ENCODE measurements at places on chromosomes 7 and 10.

DNA sequence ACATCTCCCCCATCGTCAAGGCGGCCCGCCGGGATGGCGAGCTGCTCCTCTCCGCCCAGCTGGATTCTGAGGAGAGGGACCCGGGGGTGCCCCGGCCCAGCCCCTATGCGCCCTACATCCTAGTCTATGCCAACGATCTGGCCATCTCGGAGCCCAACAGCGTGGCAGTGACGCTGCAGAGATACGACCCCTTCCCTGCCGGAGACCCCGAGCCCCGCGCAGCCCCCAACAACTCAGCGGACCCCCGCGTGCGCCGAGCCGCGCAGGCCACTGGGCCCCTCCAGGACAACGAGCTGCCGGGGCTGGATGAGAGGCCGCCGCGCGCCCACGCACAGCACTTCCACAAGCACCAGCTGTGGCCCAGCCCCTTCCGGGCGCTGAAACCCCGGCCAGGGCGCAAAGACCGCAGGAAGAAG, 10.1 kb downstream of the GDF10 start:
- no peak for DNase-seq

DNA sequence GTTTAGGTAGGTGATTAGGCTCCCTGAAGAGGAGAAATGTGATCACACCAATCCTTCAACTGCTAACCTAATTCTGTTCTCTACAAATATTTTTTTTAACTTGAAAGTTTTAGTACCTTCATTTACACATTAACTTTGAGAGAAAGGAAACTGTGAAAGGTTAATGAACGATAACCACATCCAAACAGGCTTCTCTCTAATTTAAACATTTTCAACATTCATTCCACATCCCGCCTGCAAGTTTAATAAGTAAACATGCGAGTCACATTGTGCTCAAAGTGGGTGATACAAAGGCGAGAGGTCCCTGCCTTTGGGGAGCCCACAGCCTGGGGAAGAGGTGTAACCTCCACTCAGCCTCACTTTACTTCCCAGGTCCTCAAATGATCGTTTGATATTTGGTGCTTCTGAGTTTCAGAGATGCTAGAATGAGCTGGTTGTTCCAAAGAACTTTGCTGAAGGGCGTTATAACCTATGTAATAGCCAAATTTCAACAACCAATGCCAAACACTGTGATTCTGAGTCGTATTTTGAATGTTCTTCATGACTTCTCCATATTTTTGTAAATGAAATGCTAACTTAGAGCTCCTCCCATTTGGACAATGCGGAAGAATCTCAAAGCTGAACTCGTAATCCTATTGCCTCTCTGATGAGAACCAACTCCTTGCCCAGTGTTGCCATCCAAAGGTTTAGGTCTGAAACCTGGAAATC, 47.5 kb downstream of the DENND2A start:
- no peak for DNase-seq

DNA sequence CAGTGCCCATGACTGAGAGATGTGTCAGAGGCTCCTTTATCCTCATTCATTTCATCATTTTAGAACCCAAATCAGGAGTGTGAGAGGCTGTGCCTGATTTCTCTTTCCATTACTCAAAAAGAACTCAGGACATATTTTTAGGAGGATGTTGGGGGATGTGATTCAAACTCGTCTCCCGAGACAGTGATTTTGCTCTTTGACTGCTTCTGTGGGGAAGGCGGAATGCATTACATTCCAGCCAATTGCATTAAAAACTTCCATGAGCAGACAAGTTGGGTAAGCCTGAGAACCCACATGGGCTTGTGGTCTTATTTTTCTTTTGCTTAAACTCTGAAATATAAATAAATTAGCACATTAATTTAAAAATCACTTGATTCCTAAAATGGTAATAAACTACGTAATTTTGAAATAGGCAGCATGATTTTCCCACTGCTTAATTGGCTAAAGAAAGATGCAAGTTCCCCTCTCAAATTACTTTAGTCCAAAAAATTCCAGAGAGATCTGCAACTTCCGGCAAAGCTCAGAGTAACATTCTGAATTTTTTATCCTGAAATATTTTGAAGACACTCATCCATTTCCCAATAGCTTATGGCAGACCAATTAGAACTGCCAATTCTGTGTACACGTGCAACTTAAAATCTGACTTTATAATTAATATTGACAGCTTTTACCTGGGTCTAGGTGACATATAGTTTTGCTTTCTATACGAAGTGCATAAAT, 185.6 kb downstream of the C7orf25 start:
- no peak for DNase-seq

DNA sequence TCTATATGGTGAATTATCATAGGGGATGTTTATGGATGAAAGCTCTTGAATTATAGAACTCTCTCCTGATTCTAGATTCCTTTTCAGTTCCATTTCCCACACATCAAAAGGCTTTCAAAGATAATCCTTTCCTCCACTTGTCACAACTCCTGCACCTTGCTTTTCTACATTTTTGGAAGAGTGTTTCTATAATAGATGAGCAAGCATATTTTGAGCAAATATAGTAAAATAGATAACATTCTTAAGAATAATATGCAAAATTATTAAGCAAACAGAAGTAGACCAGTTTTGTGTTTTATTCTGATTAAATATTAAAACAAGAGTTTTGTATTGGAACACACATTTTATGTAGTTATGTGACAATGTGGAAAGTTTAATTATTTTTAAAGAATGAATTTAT, 340.7 kb downstream of the EXOC4 start:
- no peak for DNase-seq

DNA sequence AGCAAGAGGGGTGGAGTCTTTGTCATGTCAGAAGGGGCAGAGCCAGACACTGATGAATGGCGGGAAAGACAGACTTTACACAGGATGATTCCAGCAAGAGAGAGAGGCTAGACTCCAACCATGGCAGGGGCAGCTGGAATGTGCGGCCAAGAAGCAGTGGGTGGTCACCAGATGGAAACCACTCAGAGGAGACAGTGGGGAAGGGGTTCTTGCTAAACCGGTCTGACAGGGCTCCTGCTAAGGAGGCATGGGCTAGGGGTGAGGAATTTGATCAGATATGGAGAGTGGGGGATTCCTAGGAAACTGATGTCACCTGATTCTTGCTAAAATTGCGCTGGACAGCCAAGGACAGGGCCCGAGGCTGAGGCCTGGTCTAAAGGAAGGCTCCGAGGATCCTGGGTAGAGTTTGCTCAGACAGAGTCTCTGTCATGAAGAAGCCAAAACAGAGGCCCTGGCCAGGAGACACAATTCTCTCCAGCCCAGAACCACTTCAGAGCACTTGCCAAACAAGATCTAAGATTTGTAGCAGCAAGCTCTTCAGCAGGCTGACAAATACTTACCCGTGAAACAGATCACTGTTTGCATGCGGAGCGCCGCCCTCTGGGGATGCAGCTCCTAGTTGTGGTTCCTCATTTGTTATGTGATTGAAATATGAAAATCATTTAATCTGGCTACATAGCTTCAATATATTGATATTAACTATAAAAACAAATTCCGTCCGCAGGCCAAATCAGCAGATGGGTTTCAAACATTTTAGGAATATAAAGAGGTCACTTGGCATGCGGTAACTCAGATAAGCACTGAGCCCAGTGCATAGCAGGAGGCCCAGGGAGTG, 377.0 kb downstream of the TCERG1L start:
- DNase-seq = no peak

DNA sequence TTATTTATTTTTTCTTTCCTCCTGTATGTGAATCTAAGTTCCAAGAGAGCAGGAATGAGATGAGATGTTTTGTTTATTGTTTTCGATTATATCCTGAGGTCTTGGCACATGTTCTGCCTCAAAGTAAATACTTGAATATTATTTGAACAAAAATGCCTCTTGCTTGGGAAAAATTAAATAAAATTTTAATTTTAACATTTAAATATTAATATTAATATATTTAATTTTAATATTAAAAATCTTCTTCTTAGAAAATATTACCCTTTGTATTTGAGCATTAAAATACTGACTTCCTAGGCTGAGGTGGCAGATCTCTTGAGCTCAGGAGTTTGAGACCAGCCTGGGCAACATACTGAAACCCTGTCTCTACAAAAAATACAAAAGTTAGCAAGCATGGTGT, 123.4 kb upstream of the SEMA3D start:
- DNase-seq = no peak

DNA sequence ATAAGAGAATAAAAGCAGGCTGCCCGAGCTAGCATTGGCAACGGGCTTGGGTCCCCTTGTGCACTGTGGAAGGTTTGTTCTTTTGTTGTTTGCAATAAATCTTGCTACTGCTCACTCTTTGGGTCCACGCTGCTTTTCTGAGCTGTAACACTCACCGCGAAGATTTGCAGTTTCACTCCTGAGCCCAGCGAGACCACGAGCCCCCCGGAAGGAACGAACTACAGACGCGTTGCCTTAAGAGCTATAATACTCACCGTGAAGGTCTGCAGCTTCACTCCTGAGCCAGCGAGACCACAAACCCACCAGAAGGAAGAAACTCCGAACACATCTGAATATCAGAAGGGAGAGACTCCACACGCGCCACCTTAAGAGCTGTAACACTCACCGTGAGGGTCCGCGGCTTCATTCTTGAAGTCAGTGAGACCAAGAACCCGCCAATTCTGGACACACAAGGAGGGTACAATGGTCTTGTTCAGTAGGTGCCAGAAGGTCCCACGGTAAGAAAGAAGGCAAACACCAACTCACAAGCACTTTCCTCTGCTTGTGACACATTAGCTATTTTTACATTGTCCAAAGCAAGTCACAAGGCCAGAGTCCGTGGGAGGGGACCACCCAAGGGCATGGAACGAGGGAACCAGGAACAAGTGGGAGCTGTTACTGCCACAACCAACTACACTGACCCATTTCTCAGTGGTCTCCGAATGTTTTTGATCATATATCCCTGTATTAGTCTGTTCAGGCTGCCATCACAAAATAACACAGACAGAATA, 29.2 kb upstream of the CACUL1 start:
- DNase-seq = no peak

GRCh38 chr7:136874393-136875032, 6.1 kb downstream of the CHRM2 start:
- DNase-seq = no peak

DNA sequence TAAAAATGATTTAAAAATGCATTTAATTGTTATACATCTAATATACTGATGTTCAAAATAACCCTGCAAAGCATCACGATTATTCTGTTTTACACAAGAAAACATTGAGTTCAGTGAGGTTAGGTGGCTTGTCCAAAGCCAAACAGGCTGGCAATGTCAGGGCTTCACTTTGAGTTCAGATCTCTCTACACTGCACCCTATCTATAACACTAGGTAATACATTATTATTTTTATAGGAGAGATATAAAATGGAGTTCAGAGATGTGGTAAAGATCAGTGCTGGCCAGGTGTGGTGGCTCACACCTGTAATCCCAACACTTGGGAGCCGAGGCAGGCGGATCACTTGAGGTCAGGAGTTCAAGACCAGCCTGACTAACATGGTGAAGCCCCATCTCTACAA, 165.9 kb upstream of the MYO3A start:
- no peak for DNase-seq

Data from NCI-H1048 (cell line).